ENCODE measurements at places on chromosomes 5 and 9.

DNA sequence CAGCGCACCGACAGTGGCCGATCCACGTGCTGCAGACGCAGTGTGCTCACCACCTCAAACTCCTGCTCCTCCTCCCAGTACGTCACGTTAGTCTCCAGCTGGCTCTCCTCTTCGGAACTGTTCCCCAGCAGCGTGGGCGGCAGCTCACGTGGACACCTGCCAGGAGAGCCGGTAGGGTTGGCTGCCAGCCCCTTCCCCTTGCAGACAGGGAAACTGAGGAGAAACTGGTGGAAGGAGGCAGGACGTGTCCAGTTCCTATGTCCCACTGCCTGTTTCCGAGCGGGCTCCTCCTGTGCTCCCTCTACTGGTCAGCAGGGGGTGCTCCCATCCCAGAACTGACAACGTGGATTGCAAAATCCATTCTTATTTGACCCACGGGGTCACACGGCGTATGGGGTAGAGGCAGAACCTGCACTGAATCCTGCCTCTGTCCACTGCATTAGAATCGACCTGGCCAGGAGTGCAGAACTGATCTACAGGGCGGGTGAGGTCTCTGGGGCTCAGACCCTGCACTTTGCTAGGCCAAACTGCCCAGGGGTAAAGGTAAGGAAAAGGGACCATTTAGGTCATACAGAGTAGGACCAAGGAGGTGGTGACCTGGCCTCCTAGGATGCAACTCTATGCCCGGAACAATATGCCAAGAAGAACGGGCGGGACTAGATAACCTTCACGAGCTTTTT is 25.7 kb downstream of the PDGFRB start:
- peak; percentile 69 for DNase-seq

DNA sequence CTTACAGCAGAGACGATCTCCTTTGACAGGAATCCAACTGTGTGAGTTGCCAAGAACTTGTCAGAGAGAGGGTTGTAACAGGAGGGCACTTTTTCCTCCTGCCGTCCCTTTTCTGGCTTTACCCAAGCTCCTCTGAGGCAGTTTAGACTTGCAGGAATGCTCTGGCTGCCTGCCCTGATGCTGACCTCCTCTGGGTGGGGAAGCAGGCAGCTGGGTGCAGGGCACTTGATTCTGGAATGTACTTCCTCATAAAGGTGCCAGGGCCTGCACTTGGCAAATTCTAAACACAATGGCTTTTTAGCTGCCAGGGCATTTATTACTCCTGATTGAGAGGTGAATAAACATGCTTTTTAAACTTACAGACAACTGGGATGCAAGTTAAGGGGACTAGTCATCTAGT is 190.4 kb downstream of the EPB41L4A start:
- DNase-seq: no peak

DNA sequence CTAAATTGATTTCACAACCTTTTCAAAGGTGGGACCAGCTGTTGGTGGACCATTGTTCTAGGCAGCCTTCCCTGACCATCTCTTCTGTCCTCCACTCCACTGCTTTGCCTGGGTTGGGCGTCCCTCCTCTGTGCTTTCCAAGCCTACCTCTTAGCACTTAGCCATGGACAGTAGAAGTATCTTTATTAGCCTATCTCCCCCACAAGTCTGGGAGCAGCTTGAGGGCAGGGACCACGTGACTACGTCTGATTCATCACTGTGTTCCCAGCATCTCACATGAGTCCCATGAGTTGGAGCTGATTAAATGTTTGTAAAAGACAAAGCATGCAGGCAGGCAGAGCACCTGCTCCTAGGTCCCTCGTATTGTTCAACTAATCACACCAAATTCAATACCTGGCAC is 20.9 kb downstream of the MORN5 start:
- no peak for DNase-seq

DNA sequence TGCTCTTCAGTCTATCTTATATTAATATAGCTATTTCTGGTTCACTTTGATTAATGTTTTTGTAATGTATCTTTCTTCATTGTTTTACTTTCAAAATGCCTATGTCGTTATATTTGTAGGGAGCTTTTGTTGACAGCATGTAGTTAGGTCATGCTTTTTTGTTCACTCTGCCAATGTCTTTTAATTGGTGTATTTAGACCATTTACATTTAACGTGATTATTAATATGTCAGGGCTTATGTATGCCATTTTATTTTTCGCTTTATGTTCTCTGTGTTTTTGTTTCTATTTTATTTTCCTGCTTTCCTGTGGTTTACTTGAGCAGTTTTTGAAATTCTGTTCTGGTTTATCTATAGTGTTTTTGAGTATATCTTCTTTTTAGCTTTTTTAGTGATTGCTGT is 10.8 kb downstream of the GARIN3 start:
- DNase-seq: no peak

DNA sequence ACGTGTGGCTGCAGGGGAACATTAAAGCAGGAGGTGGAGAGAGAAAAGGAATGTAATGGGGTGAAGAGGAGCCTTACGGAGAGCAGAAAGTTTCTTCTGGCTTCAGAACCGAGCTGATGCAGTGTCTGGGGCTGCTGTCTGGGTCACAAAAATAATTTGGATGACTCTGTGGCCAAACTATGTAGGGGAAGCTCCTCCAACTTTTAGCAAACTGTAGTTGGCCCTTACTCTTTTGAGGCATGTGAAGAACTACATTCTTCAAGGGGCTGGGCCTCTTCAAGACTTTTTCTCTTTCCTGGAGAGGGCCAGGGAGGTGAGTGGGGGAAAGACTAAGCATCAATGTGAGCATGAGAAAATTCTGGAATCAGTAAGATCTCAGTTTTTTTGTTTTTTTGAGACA is 31.9 kb upstream of the SPARC start:
- DNase-seq: no peak

GRCh38 chr9:124742940-124743339 is 28.2 kb downstream of the NR6A1 start:
- no peak for DNase-seq

DNA sequence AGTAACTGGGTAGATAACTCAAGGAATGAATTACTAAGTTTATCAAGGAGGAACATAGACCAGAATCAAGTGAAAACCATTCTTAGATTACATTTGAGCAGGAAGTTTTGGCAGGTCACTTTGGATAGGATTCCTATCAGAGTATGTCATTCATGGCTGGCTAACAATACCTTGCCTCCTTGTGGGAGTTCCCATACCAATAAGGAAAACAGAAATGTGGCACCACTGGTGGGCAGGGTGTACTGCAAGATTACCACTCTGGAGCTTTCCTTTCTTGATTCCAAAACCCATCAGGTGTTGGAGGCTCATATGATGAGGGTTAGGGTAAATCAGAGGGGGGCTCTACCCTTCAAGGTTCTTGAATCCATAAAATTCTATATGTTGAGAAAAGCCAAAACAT is 18.6 kb upstream of the SPATA31D1 start:
- no peak for DNase-seq

DNA sequence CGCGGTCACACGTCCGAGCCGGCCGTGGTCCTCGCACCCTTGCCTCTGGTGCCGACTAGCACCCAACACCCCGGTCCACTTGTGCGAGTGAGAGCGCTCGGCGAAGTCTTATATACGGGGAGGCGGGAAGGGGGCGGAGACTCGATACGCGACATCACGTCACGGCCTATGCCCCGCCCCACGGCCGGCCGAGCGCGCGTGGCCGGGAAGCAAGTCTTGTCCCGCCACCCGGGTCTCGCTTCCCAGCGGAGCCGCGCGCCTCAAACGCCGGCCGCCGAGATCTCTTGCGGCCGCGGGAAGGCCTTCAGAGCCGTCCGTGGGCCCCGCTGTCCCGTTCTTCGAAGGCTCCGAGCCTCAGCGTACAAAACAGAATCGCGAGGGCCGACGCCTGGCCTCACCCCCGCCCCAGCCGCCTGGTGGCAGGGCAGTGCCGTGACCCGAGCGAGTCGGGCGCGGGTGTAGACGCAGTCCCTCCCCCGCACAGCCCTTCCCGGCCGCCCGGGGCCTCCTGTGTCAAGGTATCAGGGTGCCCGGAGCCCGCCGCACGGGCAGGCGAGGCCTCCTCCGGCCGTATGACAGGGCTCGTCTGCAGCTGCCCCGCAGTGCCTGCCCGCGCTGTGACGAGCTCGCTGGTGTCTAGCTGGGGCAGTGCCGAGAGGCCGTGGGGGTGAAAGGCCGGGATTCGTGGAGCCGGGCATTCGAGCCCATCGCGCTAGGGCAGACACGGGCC is at the start of gene PLK2:
Gene PLK2 (minus strand): TSS at position 85 of the 730 bp plus-strand sequence. CDS start 127 bp downstream, outside the sequence.
- peak; percentile 88 for DNase-seq

- no peak for DNase-seq
These were observed 817 bp downstream of the GAPVD1 start for GRCh38 chr9:125262294-125262991.

DNA sequence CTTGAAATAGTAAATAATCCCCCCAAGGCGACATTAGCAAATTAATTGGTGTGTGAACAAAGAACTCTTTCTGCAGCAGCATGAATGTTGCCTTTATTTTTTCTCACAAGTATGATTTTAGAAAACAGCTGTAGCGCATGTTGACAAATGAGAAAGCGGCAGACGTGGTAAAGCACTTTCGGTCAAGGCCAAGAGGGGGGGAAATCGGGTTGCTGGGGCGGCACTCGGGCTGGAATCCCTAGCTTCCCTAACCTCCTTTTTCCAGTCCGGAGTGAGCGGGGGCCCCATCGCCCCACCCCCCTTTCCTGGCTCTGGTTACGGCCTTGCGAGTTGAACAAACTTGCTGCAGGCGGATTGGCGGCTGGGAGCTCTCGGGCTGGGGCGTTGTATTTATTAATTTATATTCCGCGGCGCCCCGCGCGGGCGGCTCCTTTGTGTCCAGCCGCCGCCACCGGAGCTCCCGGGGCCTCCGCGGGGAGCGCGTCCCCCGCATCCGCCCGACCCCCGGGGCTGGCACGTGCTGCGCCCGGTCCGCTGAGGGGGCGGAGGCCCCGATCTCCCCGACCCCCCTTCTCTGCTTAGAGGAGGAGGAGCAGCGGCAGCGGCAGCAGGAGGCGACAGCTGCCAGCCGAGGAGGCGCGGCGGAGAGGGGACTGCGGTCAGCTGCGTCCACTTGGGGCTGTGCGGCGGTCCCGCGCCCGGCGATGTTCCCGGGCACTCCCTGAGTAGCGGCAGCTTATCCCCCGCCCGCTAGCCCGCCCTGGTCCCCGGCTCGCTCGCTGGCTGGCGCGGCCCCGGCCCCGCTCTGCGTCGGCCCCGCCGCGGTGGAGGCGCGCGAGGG is at the start of gene RHOBTB3:
Gene RHOBTB3 (plus strand): TSS at position 607 of the 841 bp plus-strand sequence. CDS start 347 bp downstream, outside the sequence.
- peak; percentile 41 for DNase-seq

- no peak for DNase-seq
These were observed 130.1 kb downstream of the C5orf15 start for GRCh38 chr5:133838286-133838685.

DNA sequence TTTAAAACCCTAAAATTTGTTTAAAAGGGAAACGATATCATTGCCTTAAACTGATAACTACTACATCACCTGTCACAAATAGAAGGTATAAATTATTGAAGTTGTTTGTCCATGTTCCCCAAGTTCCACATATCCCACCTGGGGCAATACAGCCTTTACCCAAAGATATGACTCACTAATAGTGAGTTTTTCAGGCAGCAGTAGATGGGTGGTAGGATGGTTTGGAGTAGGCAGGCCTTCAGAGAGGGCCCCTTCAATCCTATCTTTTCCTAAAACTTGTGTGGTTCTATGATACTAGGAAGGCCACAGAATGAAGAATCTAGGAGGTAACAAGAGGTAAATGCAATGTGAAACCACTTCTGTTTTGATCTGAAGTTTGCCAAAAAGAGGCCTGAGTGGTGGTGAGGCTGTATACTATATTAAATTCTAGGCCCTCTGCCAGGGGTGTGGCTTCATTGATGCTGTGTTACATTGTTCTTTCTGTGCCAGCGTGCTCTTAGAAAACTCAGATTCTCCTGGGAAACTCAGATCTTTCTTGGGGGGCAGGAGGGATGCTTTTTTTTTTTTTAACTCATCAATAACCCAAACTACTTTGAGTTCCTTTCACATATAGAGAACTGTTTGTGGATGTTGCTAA is 7.2 kb downstream of the CYSTM1 start:
- DNase-seq: no peak

DNA sequence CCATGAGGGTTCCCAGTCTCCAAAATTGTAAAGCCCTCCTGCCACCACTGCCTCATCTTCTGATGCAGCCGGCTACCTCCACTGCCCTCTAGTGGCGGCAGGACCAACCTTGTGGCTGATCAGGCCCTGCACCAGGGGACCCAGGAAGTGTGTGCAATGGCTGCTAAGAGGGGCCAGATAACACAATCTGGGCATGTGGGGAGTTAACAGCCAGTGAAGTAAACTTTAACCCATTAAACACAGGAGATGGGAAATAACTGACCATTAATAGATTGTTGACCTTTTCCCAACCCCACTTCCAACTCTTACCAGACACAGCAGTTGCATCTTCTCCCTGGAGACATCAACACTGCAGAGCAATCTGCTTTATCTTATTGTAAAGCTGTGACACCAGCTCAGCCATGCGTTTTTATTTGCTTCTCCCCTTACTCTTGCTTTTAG is 63.3 kb downstream of the FREM1 start:
- peak; percentile 81 for DNase-seq

DNA sequence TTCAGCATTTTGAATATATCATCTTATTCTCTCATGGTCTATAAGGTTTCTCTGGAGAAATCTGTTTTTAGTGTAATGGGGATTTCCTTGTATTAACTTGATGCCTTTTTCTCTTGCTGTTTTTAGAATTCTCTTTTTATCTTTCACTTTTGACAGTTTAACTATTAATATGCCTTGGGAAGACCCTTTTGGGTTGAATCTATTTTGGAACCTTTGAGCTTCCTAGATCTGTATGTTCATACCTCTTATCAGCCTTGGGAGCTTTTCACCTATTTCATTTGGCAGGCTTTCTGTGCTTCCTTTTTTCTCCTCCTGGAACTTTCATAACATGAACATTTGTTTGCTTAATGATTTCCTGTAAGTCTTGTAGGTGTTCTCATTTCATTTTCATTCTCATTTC is 22.2 kb downstream of the RCL1 start:
- no peak for DNase-seq

GRCh38 chr5:76958991-76959767 is 6.3 kb downstream of the CRHBP start:
- no peak for DNase-seq

DNA sequence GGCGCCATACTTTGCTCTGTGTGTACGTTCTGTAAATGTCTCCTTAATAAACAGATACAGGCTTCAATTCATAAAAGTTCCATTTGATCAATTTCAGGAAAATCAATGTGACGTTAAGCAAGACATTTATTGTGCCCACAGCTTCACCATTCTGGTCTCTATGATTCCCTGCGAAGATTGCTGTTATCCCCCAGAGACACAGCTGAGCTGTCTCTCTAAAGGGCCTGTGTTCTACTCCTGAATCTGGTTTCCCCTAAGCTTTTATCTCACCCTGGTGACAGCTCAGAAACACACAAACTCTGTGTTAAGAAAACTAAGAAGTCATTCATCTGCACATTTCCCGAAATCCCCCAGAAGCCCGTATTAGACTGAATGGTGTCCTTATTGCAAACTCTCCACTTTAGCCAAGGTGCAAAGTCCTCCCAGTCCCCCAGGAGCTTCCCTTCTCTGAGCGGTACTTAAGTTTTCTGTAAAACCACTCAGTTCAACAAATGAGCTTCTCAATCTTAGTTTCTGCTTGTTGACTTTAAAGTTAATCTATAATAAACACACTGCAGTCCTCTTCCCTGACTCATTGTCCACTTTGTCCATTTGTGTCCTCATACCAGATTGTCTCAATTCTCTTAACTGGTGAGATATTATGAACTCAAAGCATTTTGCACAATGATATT is 1.4 kb upstream of the C5orf15 start:
- no peak for DNase-seq
